ENCODE measurements at places on chromosomes 5 and 9. TPM values are rescaled to one million over a fixed set of nuclear protein-coding genes. Genes with fewer than 3 reads are reported as not detected.

SMIM33 gene
- total RNA-seq: 0.32 TPM

NUTM2G gene
- not detected for total RNA-seq

DMRTA1 gene
- not detected for total RNA-seq

OBP2B gene
- total RNA-seq: not detected

LRSAM1 gene
- total RNA-seq: 17.8 TPM

ADAMTS13 gene
- total RNA-seq: 1.4 TPM

KCNV2 gene
- not detected for total RNA-seq

DAPK1 gene
- 0.29 TPM for total RNA-seq

TRIM36 gene
- 0.13 TPM for total RNA-seq

ASPN gene
- not detected for total RNA-seq

IL13 gene
- 1.6 TPM for total RNA-seq

UBE2QL1 gene
- not detected for total RNA-seq

GRCh38 chr5:39476843-39477220, 52.1 kb upstream of the DAB2 start:
- DNase-seq: no peak

DNA sequence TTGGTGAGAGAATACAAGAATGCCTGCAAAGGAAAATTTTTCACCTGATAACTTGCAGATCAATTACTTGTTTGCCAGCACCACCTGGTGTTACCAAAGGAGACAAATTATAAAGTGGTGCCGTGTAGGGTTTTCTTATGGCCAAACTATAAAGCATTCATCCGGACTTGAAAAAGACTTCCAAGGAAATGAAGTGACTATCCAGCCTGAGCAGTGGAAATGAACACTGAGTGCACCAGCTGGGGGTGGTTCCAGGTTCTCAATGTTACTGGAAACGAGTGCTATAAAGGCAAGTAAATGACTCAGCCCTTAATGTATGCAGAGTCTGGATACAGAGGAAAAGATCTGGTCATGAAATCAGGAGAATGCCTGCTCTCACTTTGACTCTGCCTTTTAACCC, 113.1 kb downstream of the DNAH5 start:
- no peak for DNase-seq

DNA sequence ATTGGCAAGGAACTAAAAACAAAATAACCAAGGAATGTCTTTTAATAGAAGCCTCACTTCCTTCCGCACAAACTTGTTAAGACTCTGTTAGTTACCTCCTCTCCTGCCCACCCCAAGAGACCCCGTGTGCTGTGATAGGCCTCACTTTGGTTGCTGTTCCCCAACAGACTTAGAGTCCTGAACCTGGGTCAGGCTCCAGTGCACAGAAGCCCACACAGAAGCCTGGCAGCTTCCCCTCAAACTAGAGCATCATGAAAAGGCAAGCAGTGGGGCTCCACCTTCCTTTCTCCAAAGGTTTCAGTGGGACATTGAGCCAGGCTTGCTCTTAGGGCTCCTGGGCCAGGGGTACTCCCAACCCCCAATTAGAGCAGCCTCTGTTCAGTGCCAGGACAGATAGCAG, 230.5 kb downstream of the ESM1 start:
- DNase-seq: no peak

GRCh38 chr9:71665247-71665646, 103.1 kb downstream of the CEMIP2 start:
- DNase-seq: no peak

GRCh38 chr5:10686890-10687289, 74.1 kb downstream of the DAP start:
- DNase-seq: no peak

GRCh38 chr5:1161108-1161832, 40.1 kb upstream of the SLC6A19 start:
- no peak for DNase-seq

- DNase-seq: no peak
These were observed 3.9 kb downstream of the C9orf72 start for GRCh38 chr9:27569406-27569805.

- no peak for DNase-seq
These were observed 17.8 kb downstream of the MAN2A1 start for GRCh38 chr5:109707531-109707930.

- DNase-seq: no peak
These were observed 73.3 kb downstream of the GLIS3 start for GRCh38 chr9:4226331-4227250.

GRCh38 chr9:122819326-122819725, 9.1 kb downstream of the PDCL start:
- DNase-seq: no peak
